ENCODE measurements at places on chromosomes 12 and 14.

DNA sequence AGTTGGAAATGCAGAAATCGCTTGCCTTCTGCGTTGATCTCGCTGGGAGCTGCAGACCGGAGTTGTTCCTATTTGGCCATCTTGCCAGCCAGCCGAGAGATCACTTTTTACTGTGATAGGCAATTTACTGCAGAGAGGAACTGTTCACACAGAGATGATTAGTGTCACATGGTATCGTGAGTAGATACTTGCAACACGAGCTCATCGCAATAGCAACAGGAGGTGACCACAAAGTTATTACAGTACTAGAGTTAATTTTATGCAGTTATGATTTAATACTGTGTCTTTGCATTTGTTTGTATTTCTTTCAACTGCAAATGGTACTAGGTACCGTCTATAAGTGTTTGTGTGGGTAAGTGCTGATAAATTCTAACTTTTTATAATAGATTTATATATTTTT, 27.8 kb downstream of the NOPCHAP1 start:
- no peak for DNase-seq

GRCh38 chr12:88458327-88458726, 121.9 kb downstream of the KITLG start:
- DNase-seq: no peak

DNA sequence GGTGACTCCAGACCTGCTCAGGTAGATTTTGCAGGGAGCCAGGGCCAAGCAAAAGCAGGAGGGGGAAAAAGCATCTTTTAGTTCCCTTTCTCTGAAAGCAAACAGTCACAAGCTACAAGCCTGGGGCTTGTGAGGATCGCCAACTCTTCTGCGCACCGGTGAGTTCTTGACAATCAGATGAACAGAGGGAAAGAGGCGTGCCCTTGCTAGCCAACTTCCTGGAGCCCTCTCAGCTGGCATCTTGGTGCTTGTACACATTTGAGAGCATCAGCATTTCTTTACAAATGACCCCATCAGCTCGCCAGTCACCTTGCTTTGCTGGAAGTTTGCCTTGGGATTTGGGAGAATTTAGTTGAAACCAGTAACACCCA, 55.5 kb downstream of the ZNF664 start:
- no peak for DNase-seq

DNA sequence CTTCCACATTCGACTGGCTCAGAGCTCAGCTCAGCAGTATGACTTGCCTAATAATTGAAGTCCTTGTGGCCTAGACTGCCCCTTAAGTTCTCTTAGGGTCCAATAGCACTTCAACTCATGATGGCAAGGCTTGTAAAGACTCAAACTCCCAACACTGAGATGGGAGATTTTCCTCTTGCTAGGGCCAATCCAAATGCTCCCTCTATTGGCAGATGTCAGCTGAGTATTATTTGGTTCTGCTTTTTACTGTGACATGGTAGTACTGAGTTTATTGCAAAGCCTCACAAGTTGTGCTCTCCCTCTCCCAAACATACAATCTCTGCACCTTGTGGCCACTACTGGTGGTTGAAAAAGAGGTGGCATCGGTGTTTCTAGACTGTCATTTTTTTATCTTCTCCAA, 164.2 kb downstream of the ALG10 start:
- DNase-seq: no peak

GRCh38 chr14:74973003-74973653, 17.7 kb upstream of the PGF start:
- no peak for DNase-seq

All from NCI-H1105 treated with DMSO at 0.1 percent for 48 hours (cell line).